ENCODE measurements at places on chromosomes 5 and 9.

- DNase-seq = peak; percentile 99
Measured at GRCh38 chr5:31021181-31021624, 172.3 kb upstream of the CDH6 start.

DNA sequence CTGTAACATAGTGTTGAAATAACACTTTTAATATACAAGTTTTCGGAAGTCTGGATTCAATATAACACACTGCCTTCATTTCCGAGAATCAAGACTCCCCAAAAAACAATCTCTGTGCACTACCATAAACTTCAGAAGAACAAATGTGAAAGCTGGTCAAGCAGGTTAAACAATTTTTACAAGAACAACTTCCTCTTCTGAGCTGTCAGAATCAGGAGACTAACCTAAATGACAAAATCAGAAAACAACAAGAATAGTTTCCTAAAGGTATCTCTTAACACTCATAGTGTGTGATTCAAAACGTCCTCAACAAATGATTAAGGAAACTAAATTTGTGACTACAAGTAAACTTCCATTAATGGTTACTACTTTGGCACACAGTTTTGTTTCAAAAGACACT, 11.6 kb downstream of the C9orf72 start:
- DNase-seq = peak; percentile 59

DNA sequence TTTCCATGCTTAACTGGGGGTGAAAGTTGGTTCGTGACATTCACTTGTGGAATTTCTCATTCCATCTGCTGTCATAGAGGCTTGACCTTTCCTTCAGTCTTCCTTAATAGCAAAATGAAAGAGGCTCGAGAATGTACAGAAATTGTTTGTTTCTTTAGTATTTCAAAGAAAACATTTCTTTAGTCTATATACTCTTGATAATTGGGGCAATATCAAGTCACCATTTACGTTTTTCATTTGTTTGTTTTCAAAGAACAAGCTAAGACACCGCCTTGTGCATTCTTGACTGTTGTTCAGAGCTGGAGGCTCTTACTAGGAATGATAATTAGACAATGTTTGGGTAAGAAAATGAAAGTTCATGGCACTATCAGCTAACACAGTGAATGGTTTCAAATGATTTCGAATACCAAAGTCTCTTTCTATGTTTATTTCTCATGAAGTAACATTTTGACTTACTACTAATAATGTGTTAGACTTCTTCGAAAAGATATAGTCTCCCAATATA, 835.4 kb downstream of the SEMA5A start:
- no peak for DNase-seq

DNA sequence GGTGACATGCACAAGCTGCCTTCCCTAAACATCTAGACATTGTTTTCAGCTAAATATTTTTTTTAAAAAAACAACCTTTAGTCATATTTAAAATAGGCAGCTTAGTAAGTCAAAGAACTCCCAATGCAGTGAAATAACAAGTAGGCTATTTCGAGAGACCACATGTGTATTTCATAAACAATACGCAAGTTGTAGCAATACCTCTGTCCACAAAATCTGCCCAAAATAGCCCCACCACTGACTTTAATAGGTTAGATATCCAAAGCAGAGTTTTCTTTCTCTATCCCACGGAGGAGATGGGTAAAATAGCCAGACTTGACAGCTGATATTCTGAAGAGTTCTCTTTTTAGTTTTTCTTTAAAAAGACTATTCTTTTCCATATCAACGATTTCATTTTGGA, 1.2 kb downstream of the SLC24A2 start:
- no peak for DNase-seq

DNA sequence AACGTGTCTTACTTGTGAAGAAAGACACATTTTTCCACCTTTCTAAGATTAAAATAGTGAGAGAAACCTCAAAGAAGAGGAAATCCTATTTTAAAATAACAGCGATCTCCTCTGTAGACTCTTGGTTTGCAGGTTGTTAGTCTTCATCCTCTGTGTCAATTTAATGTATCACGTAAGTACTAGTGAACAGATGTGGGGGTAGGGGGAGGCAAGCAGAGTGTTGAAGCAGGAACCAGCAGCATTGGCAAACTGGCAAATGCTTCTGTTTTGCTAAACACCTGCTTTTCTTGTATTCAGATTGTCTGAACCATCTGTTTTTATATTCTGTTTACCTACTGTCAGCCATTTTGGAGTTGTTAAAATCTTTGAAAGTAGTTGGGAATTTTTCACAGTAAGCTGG, 159.3 kb upstream of the TLX3 start:
- DNase-seq = no peak

DNA sequence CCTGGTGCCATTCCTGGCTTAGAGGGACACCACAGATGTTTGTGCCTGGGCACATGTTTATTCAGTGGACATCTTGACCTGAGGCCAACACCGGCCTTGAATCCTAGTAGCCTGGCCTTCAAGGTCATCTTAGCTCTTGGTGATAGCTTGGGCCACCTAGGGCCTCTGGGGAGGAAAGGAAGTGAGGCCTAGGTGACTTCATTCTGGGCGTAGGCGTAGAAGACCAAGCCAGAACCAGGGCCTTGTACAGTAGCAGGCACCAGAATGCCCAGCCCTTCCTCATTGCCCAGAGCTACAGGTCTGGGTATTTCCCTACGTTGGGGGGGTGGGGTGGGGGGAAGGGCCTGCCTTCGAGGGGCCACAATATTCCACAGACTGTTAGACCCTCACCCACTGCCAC, 33.8 kb downstream of the WNK2 start:
- DNase-seq = no peak

DNA sequence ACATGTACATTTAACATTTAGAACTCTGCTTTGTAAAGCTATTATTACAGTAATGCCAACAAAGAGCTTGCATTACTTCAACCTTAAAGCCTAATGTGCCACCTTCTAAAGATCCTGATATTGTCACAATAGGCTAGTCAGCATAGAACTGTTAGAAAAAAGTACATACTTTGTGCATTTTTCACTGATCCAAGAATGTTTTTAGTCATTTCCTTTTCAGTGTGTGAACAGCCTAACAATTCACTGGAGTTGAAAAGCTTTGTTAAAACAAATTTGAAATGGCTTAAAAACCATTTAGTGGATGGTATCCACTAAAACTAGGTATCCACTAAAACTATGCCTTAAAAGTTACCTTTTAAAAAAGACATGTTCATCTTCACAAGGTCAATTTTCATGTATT, 4.5 kb downstream of the RPS6 start:
- DNase-seq = peak; percentile 17

DNA sequence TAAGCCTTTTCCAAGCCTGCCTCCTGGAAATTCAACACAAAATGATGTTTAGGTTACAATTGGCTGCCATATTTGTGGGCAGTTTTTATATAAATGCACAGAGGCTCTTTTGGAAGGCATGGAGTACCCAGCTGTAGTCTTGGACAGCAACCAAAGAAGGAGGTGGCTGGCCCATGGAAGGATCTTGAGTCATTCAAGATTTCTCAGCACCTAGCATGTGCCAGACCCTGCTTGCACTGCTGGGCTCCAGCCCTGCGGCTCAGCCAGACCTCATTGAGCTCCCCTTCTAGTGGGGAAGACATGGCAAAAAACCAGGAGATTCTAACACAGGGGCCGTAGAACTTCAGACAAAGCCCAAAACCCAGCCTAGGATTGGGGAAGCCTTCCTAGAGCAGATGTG, 22.1 kb downstream of the JADE2 start:
- DNase-seq = peak; percentile 59

GRCh38 chr5:79552984-79553383, 39.0 kb upstream of the HOMER1 start:
- no peak for DNase-seq

- DNase-seq = no peak
Measured at GRCh38 chr9:136377341-136378169, 4.1 kb upstream of the CARD9 start.

- peak; percentile 12 for DNase-seq
Measured at GRCh38 chr5:93289942-93290341, 291.1 kb downstream of the NR2F1-AS1 start.

GRCh38 chr5:61319388-61320146, 12.5 kb upstream of the ZSWIM6 start:
- DNase-seq = peak; percentile 60

- DNase-seq = no peak
Measured at GRCh38 chr9:89363311-89363670, 45.0 kb downstream of the SECISBP2 start.

DNA sequence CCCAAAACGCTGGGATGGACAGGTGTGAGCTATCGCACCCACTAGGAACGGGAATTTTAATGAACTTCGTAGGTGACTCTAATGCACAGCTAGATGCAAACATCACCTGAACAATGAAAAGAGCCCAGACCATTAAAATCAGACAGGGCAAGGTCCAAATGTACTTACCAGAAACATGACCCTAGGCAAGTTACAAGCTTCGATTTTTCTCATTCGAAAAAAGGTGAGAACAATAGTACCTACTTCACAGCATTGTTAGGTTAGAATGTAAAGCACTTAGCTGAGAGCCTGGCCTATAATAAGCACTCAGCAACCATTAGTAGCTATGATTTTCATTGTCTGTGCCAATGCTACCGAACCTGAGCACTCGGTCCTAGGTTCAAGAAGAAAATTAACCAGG, 5.8 kb upstream of the KLHL3 start:
- DNase-seq = no peak

DNA sequence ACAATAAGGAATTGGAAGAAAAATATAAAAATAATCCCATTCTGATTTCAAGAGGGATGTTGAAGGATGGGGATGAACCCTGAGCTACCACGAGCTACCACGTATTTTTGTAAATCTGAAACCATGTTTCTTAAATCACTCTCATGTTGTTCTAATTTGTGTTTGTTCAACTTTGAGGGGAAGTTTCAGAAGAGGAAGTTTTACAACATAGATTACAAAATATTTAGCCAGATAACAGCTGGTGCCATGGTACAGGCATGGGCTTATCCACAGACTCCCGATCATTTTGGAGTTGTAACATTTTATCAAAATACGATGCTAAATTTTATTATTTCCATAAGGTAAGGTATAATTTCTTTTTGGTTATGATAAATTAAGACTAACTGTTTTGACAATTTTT, 15.2 kb downstream of the CCDC125 start:
- no peak for DNase-seq

- no peak for DNase-seq
Measured at GRCh38 chr5:115170134-115170928, 623 bp upstream of the TRIM36 start.

- DNase-seq = no peak
Measured at GRCh38 chr9:30574355-30575151, 1809.9 kb upstream of the ACO1 start.

GRCh38 chr9:112286926-112287325, 46.5 kb downstream of the PTBP3 start:
- DNase-seq = no peak

DNA sequence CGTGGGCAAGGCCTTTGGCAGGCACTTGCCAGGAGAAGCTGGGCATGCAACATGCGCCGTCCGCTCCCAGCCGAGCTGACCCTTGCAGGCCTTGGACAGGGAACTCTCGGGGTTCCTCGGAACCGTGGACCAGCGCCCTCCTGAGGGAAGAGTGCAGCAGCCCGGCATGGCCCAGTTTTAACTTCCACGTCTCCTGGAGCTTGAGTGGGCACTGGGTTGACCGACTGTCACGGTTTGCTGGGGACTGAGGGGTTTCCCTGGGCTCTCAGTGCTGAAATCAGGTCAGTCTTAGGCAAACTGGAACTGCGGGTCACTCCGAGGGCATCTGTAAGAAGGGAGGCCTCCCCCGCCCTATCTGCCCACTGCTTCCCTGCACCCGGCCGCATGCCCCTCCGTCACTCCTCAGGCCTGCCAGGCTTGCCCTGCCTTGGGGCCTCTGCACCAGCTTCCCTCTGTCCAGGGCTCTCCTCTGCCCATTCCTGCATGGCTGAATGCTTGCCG, 87.0 kb upstream of the PHYKPL start:
- DNase-seq = no peak

- peak; percentile 13 for DNase-seq
Measured at GRCh38 chr9:128275198-128276007, at the start of gene GOLGA2. GOLGA2 (minus strand) TSS chr9:128276007; CDS start chr9:128275976, 31 bp downstream.

DNA sequence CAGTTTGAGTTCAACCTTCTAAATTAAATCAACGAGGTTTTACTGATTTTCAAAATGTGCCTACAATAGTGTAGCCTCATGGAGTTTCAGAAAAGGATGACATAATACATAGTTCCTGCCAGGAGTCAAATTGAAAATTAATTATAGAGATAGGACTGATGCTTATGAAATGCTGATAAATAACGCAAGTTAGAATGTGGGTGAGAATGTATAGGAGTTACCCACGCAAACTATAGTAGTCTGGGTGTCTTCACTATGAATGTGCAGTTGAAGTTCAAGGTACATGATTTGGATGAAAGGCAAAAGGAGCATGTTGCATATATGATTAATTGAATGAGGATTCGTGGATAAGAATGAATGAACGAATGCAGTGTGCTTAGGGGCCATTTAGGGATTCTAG, 95.7 kb downstream of the SV2C start:
- no peak for DNase-seq

- DNase-seq = no peak
Measured at GRCh38 chr5:89946916-89947315, 462.6 kb downstream of the CETN3 start.

GRCh38 chr9:95822583-95823431, 52.7 kb upstream of the ERCC6L2 start:
- peak; percentile 45 for DNase-seq

DNA sequence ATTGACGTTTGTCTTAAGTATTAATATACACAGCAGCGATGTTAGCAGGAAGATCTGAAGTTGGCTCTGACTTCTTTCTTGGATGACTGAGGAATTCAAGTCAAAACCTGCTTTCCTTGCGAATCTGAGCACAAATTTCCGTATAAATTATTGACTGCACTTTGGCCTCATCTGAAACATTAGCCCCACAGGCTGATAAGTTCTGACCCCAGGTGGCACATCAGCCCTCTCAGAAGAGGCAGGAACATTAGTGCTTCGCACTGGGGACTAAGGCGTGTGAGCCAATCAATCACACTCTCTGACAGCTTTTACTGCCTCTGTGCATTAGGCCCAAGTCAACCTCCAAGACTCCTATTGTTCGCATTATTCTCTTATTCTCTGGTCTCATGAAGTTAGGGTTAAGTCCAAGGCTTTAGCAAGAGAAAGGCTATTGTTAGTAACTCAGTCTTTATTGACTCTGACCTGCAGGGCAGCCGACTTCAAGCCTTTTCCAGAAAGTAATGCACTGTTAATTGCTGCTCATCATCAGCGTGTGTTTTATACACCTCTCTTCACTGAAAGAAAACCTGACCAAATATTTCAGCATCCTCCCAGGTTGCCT, 84.2 kb downstream of the ZNF608 start:
- peak; percentile 59 for DNase-seq

Measured in bronchial epithelial cell (primary cell).